ENCODE measurements at places on chromosomes 5 and 9. TPM values are rescaled to one million over a fixed set of nuclear protein-coding genes. Genes with fewer than 3 reads are reported as not detected.

Gene FUT7
- not detected for total RNA-seq

Gene NUP155
- 52.4 TPM for total RNA-seq

Gene PAEP
- 2.9 TPM for total RNA-seq

Gene CCL28
- total RNA-seq, result not detected

Gene FGFR4
- 2.4 TPM for total RNA-seq

Gene LRRC19
- not detected for total RNA-seq

Gene ABHD17B
- total RNA-seq, result 21.8 TPM

Gene ELOVL7
- 2.0 TPM for total RNA-seq

Gene CDHR2
- not detected for total RNA-seq

Gene MYOT
- not detected for total RNA-seq

Gene IQGAP2
- 0.15 TPM for total RNA-seq

Gene CYLC2
- total RNA-seq, result not detected

Gene ENTR1
- 110 TPM for total RNA-seq

GRCh38 chr5:97231025-97231636, 48.1 kb upstream of the RIOK2 start:
- peak; percentile 71 for DNase-seq

DNA sequence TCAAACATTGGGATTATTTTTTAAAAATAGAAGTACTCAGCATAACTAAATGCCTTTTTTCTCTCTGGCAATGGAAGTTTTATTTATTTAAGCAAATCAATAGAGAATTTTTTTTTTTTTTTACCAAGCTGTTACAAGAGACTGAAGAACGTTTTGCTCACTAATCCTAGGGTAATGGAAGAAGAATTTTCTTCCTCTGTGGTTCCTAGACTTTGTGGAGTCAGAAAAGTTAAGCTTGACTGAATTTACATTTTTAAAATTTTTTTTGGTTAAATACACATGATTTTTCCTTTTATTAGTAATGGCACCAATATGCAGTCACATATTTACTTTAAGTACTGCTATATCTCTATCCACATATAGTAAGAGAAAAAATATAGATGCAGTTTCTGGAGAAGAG, 189.8 kb downstream of the PCSK1 start:
- DNase-seq, result no peak

DNA sequence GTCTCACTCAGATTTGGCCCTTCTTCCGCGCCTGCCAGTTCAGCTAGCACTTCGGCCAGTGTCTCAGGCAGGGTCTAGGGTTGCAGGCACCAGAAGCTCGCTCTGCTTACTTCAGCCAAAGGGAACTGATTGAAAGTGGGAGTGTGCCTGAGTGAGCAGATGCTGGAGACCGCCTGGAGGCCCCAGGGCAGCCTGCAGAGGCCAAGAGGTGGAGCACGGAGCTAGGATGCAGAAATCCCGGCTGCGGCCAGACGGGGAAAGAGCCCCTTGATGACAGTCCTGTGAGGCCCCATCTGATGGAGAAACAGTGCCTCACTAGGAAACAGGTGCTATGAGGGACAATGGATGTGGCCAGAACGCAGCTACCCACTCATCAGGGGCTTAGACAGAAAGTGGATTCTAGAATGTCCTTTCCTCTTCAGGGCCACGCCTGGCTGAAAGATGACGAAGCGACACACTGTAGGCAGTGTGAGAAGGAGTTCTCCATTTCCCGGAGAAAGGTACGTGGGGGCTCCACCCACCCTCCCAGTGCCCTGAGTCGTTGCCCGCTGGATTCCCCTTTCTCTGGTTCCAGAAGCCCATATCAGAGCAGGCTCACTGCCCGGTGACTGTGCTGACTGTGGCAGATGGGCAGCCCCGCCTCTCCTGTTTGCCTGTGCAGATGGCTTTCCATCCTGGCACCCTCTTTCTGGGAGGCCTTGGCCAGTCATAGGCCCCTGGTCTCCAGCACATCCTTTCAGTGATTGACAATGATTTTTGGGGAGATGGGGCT, 16.1 kb downstream of the HNRNPH1 start:
- DNase-seq, result no peak

DNA sequence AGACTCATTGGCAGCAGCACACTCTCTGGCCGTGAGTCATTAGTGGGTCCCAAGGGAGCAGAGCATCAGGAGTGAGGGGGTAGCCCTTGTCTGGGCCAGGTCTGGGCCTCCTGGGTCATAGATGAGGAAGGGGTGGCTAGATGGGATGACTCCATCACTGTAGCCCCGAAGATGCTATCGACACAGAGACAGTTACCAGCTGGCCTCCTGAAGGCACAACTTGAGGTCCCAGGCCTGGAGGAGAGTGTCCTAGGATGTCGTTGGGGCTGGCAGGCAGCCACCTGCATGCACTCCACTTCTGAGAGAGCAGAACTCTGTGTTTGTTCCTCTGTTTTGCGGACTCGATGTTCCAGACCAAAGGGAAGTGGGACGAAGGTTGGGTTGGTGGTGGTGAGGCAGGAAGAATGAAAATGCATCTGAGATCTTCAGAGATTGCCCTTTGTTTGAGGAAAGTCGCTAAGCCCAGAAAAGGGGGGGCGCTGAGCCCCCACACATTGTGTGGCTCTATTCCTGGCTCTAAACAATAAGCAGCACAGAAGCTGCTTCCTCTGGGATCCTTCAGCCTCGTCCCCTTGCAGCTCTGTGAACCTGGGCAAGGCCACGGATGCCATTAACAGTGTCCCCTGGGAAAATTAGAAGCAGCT, 4.7 kb downstream of the BTNL9 start:
- DNase-seq, result no peak

DNA sequence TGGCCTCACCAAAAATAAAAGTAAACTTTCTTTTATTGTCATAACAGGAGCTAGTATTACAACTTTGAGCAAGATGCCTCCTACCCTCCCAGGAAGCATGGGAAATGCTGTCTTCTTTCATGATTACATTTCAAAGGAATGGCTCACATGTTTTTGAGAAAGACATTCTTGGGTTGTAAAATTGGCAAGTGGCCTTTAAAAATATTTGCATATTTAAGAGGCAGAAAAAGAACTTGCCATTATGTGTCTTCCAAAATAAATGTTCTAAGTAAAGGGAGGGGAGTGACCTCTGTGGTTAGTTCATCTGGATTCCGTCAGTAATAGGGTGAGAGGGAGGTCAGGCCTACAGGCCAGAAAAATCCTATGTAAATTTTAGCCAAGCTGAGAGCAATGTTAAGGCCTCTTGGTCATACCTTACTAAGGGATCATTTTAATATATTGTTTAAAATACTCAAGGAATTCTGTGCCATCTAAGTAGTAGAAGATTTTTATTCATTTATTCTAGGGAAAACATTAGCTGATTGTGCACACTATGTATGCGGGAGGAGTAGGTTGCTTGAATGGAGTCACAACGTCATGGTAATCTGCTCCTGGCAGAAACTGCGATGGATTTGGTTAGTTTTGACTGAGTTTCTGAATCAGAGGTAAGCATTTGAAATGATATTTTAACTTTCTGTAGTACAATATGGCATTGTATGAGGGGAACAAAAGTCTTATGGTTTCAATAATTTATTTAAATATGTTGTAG, 1485.7 kb upstream of the CDH9 start:
- DNase-seq, result peak; percentile 1

DNA sequence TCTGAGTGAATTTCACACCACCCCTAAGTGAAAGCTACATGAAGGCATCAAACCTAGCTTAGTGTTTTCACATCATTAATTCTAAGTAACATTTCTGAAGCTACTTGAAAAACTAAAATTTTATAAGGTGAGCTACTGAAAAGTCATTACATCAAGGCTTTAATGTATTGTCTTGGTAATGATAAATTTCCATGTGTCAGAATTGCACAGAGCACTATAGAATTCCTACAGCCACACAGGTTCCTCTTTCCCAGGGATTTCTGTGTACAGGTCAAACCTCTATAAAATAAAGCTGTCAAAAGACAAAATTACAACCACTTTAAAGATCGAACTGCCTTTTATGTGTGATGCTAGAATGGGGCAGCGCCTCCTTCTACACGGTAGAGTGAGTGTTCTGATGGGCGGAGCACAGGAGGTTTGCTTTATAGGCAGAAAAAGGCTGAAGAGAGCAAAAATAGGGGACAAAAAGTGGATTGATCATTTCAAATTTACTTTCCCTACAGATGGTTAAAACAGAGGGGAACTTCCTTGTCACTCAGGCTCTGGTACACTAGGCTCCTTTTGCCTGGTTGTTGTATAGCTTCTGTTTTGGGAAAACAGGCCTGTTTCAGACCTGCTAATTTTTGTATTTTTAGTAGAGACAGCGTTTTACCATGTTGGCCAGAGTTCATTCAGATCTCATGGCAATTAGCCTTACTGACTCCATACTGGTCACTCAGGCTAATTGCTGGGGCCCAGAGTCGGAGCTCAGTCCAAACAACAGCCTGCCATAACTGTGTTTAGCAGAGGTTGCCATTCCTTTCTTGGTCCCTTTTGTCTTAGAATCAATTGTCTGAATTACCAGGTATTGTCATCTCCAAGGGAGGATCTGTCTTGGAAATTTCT, 102.5 kb upstream of the BASP1 start:
- DNase-seq, result no peak

- no peak for DNase-seq
Observed at GRCh38 chr5:56612759-56613158, 202.6 kb upstream of the MAP3K1 start.

- DNase-seq, result no peak
Observed at GRCh38 chr9:26413611-26414010, 479.0 kb downstream of the CAAP1 start.

GRCh38 chr5:132463811-132464155, 26.8 kb downstream of the IRF1 start:
- no peak for DNase-seq

DNA sequence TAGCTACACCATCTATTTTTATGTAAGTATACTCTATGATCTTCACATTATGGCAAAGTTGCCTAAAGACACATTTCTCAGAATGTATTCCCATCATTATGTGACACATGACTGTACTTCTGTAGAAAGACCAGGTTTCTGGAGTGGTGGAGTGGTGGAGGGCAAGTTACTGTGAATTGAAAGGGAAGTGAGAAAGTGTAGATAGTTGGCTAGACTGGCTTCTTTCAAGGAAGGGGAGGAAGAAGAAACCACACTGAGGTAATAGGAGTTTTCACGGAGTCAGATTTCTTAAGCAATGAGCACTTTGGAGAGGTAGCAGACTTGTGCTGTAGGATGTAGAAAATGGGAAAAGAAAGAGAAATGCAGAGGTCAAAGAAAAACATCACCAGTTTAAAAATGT, 50.9 kb upstream of the EQTN start:
- no peak for DNase-seq

DNA sequence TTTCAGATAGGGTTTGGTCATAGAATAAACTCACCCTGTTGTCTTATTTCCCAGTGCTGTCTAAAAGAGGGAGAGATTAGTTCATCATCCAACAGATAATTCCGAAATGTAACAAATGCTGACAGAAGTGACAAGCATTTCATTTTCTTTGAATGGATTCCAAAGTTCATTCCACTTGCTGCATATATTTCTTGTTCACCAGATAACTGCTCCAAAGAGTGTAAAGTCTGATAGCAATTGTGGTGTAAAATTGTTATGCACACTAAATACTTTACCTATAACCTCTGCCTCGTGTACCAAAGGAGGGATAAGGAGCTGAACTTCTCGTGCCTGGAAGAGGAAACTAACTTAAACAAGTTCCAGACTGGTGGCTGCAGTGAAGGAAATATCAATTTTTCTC, 290.0 kb upstream of the ADAMTSL1 start:
- DNase-seq, result no peak

DNA sequence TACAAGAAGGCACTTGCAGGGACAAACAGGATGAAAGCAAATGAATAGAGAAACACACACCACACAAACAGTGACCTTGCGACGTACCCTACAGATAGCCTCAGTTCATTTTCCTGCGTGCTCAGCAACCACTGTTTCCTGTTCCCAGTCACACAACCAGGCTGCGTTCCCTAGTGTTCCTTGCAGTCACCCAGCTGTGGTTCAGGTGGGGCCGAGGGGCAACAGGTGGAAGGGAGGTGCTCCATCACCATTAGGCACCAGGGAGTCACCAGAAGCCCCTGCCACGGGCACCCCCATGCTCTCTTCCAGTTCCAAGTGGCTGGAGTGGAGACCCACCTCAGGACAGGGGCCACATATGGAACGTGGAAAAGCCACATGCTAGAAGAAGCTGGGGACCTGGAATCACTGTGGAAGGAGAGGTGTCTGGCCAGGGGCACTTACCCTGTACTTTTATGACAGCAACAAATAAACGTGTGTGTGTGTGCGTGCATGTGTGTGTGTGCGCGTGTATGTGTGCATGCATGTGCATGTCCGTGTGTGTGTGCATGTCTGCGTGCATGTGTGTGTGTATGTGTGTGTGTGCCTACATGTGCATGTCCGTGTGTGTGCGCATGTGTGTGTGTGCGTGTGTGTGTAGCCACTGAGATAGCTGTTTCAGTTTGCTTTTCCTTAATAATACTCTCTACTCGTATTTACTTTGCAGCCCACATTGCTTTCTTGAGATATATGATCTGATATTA, 18.8 kb upstream of the FCN2 start:
- no peak for DNase-seq

- no peak for DNase-seq
Observed at GRCh38 chr5:17991775-17992174, 357.5 kb downstream of the TAF11L14 start.

DNA sequence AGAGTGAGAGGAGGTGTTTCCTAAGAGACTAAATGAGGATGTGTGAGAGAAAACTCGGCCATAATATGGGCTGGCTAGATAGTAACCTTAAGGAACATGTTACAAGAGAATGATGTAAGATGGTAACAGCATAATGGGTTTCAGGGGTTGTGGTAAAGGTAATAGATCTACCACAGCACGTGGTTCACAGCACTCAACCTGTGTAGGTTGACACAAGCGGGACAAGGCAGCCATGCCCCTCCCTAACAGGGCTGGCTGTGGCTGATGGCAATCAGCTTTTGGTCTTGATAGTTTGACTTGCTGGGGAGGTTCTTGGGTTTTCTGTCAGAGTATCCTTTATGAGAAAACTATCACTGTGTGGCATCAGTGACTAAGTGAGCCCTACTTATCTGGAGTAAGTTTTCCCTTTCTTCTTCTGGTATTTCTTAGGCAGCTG, 138.6 kb downstream of the TRIO start:
- no peak for DNase-seq

- DNase-seq, result no peak
Observed at GRCh38 chr5:108079753-108080152, 302.1 kb downstream of the FBXL17 start.

All from NCI-H460 (cell line).